ENCODE measurements at places on chromosomes 2 and 18.

- no peak for DNase-seq
Observed at GRCh38 chr2:144605231-144605840, 85.4 kb upstream of the ZEB2 start.

GRCh38 chr2:153005071-153005730, 286.8 kb downstream of the ARL6IP6 start:
- DNase-seq: no peak

GRCh38 chr18:65768120-65768778, 17.4 kb downstream of the CDH7 start:
- no peak for DNase-seq

GRCh38 chr2:233823731-233824121, 30.6 kb downstream of the HJURP start:
- no peak for DNase-seq

DNA sequence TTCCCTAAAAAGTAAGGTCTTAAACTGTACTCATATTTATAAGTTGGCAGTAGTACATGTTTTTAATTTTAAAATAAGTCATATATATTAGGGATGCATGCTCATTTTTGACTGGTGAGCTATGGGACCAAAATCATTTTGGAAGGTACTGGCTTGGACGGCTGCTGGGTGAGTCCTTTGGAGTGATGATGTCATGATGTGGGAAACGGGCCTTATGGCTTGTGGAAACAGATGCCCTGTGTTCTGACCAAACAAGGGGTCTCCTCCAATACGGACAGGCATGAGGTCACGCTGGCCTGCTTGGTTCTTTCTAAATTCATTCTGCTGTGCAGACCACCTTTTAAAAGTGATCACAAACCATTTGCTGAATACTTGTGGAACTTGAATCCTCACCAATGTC, 109.2 kb upstream of the MGAT5 start:
- no peak for DNase-seq
